GM03348 (cell line): ENCODE measurements at places on chromosomes 3 and 15.

DNA sequence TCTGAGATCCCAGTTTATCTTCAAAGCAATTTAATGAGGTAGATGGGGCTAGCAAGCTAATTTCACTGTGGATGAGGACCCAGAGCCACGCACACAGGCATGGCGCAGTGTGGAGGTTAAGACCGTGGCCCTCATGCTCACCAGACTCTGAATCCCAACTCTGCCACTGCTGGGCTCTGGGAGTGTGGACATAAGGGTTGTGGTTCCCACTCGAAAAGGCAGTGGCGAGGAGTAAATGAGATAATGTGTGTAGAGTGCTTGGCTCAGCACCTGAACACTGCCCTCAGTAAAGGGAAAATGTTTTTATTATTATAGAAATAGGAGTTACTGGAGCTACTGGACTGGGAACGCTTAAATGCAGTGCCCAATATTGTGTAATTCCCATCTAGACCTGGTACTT is 243.5 kb upstream of the TPM1 start:
- DNase-seq, result no peak

DNA sequence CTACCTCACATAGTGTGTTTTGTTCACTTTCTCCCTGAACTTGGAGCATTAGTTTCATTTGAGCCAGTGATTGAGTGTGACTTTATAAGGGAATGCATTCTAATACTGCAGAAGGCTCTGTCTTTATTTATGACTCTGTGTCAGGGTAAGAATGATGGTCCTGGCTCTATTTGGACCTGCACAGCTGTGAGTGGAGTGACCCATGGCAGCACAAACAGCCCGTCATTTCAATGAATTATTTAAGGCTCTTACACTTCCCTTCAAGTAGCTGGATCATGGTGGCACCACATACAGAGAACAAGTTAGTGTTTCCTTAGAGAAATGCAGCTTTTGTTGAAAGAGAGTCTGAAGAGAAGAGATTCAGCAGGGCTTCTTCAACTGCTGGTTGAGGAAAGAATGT is 16.4 kb downstream of the TMEM108 start:
- DNase-seq, result no peak

GRCh38 chr15:81105545-81105944 is 28.5 kb upstream of the CFAP161 start:
- no peak for DNase-seq

DNA sequence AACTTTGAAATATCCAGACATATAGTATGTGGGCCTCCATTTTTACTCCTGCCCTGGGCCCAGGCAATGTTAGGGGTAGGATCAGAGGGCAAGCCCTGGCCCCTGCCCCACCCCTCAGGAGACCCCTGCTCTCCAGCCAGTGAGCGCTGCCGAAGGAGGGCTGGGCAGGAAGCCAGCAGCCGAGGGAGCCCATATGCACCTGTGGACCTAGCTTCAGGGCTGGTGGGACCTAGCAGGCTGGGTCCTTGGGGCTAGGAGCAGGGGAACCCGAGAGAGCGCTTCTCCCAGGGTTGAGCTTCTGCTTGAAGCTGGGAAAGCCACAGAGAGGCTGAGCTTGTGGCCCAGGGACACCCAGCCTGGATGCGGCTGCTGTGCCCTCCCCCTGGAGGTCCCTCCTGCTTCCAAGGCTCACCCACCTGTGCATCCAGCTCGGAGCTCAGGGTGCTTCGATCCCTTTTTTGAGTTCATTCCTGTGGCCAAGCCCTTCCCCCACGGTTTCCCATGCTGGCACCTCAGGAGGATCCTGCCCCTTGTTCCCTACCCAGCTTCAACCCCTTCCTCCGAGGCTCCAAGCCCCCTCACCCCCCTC is 21.0 kb upstream of the CYP11A1 start:
- no peak for DNase-seq

DNA sequence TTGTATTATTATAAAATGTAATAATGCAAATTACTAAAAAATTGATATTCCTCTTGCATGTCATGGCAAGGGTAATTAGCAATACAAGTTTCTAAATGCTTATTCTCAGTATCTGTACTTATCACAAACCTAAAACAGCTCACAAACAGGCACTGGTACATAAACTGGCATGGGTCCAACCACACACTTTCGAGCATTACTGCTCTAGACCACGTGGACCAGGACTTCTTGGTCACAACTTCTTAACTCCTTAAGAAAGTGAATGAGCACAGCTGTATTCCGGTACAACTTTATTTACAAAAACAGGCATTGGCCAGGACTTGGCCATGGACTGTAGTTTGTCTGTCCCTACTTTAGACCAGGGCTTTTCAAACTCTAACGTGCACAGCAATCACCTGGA is 173.3 kb downstream of the SUCLG2 start:
- no peak for DNase-seq

GRCh38 chr3:50303013-50303815 is at the start of gene HYAL1:
Gene HYAL1 (minus strand): TSS chr3:50303574. CDS start chr3:50302956, 618 bp downstream.
- no peak for DNase-seq

GRCh38 chr15:82931221-82931620 is 21.3 kb downstream of the HOMER2 start:
- DNase-seq, result no peak

GRCh38 chr3:22885039-22885438 is 318.1 kb upstream of the UBE2E2 start:
- DNase-seq, result no peak

GRCh38 chr15:74418575-74419338 is 15.0 kb downstream of the SEMA7A start:
- no peak for DNase-seq

DNA sequence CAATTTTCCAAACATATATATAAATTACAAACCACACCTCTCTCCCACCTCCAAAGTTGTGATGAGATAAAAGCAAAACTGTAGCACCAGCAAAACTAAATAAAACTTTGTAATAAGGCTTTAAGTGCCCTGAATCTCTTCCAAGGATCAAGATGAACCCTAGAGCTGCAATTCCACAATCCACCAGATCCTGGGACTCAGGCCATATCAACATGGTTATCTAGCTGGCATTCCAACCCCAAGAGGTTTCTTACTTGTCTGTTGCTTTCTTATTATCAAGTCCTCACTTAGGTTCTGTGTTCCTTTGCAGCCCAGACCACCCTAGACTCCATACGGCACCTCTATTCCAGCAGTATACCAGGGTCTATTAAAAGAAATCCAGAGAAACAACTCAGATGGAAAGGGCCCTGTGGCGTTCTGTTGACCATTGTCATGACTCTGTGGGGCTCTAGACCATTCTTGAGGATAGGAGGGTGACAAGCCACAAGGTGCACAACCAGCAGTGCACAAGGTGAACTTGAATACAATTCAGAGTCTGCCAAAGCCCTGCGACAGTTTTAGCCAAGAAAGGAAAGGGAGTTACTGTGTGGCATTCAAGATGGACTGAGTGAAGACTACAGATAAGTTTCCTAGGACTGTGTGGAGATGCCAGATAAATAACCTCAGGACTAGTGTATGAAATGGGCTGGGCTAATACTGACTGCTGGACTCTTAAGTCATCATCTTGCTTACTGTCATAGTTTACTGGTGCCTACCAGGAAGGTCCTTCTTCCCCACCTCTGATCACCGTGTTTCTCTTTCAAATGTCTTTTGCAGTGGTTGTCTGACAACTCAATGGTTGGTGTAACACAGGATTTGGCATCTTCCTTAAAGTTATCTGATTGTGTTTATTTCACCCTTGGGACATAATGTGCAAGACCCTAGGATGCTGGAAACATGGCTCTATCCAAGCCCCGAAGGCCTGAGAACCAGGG is 27.2 kb downstream of the ACKR2 start:
- no peak for DNase-seq

GRCh38 chr15:64622410-64623260 is 152.8 kb downstream of the RBPMS2 start:
- DNase-seq, result no peak

DNA sequence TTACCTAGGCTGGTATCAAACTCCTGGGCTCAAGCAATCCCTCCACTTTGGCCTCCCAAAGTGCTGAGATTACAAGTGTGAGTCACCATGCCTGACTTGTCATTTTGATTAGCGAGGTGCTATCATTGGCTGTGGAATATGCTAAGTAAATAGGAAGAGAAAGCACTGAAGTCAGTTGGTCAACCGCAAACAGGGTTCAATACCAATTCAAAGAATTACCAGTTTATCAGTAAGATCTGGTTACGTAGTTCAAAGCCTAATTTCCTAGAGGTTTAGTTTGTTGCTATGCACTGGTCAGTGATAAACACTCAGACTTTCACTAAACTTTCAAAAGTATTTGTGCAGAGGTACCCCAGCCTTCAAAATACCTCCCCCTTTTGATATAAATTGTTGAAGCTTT is 29.5 kb downstream of the GLB1 start:
- DNase-seq, result no peak

DNA sequence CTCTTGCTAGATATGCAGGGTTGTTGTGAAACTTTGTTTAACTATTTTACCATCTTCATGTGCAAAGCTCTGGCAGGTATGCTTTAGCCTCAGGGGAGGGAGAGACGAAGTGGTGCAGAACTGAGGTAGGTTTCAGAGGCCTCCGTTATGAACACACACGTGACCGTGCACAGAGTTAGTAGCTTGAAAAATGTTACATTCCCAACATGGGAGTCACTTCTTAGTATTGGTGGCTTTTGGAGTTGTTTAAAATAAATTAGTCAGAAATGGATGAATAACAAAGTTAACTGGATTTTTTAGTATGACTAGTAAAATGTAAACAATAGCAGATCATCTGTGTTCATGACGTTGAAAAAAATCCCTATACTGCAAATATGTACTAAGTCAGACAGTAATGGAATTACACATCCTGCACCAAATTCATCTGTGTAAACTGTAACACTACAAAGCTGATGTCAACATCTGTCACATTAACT is 279.6 kb downstream of the KLF13 start:
- DNase-seq, result peak; percentile 43
